NCI-H345 (cell line): ENCODE measurements at places on chromosomes 12 and 14.

- DNase-seq, result no peak
These were observed 300.1 kb downstream of the AKAP6 start for GRCh38 chr14:32629236-32629635.

- DNase-seq, result no peak
These were observed 2.9 kb downstream of the SPX start for GRCh38 chr12:21528953-21529352.

DNA sequence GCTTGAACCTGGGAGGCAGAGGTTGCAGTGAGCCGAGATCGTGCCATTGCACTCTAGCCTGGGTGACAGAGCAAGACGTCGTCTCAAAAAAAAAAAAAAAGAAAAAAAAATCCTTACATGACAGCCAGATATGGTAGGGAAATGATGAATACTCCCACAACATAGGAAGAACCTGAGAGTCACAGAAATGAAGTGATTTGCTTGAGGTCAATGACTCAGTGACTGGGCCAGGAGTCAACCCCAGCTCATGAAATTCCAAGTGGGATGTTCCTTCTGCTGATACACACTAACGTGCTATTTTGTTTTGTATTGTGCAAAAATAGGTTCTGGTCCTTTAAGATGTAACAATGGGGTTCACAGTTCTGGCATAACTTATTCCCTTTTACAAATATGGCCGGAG lies 9.0 kb downstream of the RHOF start:
- no peak for DNase-seq

GRCh38 chr14:72958548-72958947 lies 32.3 kb downstream of the DCAF4 start:
- no peak for DNase-seq

- DNase-seq, result peak; percentile 19
These were observed 1.1 kb downstream of the SAV1 start for GRCh38 chr14:50666772-50667683.

DNA sequence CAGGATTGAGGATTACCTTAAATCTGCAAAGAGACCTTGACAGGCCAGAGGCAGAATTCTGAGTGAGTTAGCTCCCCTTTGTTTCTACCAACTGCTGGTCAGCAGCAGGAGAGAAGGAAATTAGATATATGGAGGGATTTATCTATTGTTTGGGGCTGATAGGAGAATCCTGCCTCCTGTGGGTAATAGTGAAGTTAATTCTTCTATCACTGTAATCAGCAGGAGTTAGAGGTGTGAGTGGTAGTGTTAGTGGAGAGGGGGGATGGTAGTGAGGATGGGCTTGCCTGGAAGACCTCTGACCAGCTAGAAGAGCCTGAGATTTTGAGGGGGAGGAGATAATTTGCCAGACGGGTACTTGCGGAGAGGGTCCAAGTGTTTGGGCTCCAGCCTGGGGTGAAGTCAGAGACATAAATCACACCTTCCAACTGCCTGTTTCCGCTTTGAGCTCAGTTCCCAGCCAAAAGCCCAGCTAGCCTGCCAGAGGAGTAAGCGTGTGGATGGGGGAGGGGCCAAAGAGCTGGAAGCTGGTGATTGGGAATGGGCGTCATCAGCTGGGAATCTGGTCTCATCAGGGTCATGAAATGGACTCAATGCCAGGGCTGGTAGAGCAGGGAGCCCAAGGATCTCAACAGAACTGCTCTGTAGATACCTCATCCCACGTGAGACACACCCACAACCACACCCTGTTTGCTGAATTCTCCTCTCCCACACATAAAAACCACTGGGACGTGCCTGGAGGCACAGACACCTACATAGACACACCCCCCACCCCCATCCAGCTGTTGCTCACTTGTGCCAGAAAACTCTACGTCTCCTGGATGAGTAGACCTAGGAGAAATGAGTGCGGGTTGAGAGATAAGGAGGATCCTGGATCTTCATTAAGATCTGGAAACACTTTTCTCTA lies 13.1 kb upstream of the ITGA5 start:
- no peak for DNase-seq

DNA sequence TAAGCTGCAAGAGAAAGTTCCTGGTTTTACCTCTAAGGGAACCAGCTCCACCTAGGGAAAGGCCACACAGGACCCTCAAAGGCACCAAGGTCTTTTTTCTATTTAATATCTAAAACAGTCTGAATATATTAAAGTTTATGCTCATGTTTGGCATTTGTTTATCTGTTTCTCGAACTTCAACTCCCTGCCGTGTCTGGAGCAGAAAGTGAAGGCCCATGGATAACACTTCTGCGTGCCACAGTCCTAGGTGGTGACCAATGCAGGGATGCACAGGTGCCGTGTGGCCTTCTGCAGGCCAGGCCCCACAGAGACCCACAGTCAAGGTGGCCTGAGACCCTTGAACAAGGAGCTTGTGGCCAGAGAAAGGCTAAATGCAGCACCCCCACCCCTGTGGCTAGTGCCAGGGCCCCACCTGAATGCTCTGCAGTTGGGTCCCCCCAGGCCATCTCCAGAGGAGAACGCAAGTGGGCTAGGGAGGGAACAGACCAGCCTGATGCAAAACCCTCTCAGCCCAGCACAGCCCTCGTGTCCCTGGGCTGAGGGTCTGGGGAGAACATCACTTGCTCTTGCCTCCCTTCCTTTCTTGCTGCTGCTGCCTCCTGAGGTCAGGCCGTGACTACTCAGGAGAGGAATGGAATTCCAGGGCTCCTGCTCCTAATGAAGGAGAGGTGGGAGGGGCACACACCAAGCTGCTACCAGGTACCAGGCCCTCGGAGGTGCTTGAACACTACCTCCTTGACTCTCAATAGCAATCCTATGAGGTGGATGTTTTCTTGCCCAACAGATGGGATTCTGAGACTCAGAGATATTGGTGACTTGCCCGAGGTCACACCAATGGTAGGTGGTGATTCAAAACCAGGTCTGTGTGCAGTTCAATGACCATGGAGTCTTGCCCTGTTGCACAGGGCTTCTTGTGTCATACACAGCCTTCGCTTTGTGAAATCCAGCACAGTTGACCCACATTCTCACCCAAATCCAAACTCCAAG lies 45.4 kb downstream of the PSMA6 start:
- DNase-seq, result no peak

DNA sequence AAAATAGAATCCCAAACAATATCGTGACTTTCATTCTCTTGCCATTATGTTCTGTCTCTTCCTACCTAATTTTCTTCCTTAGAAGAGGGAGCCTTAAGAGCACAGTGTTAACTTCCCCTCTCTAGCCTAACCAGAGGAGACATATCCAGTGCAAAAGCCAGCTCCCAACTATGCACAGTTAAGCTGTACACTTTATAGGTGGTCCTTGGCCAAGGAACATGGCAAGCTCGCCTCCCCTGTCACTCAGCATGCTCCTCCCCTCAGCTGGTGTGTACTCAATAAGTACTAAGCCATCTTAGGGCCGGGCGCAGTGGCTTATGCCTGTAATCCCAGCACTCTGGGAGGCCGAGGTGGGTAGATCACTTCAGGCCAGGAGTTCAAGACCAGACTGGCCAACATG lies 255.1 kb upstream of the TMPO start:
- no peak for DNase-seq

- no peak for DNase-seq
These were observed 127.6 kb downstream of the FSCB start for GRCh38 chr14:44379292-44379977.
